ENCODE measurements at places on chromosomes 1 and 21.

- peak; percentile 71 for DNase-seq
These were observed 102.4 kb upstream of the SERBP1 start for GRCh38 chr1:67532452-67533216.

GRCh38 chr1:91765293-91765692 is 120.7 kb downstream of the TGFBR3 start:
- no peak for DNase-seq

DNA sequence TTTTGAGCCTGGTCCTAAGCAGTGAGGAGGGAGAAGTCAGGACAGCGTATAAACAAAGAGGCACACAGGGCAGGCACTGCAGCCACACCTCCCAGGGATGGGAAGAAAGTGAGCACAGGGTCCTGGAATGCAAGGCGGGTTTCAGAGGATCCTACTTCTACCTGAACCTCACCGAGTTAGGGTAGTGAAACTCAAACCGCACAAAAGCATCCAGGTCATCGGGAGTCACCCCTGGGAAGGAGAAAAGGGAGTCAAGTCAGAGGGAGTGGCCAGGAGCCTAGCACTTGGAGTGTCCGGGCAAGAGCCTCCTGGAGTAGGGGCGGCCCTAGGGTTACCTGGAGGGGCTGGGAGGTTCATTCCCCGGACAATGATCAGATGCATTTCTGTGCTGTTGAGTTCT is 10.6 kb downstream of the CC2D1B start:
- DNase-seq: no peak

- DNase-seq: peak; percentile 80
These were observed 780 bp upstream of the RBM15 start for GRCh38 chr1:110338309-110338885.

DNA sequence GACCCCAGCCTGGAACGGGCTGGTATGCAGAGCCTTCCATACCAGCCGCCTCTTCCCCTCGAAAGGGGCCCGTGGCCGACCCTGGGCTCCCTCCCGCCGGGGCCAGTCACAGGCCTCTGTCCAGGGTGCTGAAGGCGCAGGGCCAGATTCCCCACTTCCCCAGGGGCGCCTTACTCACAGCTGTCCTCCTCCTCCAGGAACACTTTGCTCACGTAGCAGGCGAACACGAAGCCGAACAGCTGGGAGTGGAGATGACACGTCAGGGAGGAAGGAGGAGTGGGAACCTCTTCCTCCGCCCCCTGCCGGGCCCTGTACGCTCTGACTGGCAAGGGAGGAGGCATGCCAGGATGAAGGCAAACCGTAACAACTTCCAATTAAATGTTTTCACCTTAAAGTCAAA is 57.3 kb downstream of the NKAIN1 start:
- no peak for DNase-seq
